Activated naive CD4-positive, alpha-beta T cell (primary cell): ENCODE measurements at places on chromosomes 13 and 19.

GRCh38 chr19:13002166-13002898 is 7.1 kb downstream of the NFIX start:
- DNase-seq: no peak

GRCh38 chr13:36841391-36841790 is 22.4 kb downstream of the RFXAP start:
- DNase-seq: no peak

- DNase-seq: no peak
Observed at GRCh38 chr19:43966079-43966694, 15.2 kb downstream of the ZNF221 start.

- DNase-seq: no peak
Observed at GRCh38 chr19:24029941-24030636, 56.9 kb upstream of the ZNF254 start.

DNA sequence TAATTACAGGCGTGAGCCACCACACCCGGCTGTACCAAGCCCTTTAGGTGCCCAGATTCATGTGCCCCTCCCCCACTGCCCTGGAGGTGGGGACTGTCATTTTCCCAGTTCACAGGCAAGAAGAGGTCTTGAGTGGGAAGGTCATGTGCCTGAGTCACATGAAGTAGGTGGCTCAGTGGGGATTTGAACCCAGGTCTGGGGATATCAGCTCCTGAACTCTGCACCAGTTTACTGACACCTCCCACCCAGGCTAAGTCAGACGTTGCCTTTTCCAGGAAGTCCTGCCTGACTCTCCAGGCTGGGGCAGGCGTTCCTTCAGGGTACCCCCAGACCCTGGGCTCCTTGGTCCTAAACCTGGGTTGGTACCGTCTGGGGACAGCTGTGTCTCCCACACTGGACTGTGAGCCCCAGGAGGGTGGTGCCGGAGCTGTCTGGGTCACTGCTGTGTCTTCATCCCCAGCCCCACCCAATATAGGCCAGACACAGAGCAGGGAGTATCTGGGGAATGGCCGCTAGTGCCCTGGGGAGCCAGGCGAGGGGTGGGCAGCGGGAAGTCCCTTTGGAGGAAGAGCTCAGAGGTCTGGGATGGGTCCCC is 8.6 kb downstream of the VASP start:
- no peak for DNase-seq

DNA sequence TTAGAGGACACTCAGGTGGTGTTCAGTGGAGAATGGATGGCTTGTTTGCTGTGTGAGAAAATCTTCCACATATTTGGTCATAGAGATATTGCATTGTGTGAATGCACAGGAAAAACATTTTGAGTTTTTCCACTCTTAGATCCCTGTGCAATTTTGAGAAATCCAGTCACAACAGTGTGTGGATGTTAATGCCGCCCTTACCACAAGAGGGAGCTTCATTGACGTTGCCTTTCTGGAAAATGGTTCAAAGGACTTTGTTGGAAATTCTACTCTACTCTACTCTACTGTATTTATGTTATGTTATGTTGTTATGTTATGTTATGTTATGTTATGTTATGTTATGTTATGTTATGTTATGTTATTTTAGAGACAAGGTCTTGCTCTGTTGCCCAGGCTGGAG is 13.4 kb downstream of the ZNF20 start:
- DNase-seq: no peak

DNA sequence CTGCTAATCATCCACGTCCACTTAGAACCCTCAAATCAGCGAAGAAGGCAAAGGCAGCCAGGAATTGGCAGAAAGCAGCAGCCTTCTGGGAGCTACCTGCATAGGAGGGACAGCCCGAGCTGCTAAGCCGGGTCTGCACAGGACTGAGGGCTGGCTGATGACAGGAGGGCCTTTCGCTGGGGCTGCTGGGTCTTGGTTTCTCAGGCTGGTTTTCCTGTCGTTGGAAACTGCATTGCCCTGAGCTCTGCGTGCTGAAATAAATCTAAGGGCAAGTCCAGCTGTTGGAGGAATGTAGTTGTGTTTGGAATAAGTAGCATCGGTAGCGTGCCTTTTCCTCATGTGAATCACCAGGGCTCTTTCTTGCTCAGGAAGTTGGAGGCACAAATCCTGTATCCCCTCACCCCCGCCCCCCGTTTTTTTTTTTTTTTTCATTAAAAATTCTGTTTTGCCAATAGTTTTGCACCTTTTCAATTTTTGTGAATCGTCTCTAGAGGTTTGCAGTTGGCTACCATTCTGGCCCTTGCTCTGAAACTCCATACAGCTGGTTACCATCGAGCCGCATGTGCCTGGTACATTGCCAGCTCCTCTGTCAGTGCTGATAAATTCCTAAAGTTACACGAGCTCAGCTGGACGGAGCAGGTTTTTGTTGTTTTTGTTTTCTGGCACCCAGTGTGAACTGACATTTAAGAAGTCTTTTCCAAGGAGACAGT is 193.9 kb upstream of the RNF113B start:
- no peak for DNase-seq

DNA sequence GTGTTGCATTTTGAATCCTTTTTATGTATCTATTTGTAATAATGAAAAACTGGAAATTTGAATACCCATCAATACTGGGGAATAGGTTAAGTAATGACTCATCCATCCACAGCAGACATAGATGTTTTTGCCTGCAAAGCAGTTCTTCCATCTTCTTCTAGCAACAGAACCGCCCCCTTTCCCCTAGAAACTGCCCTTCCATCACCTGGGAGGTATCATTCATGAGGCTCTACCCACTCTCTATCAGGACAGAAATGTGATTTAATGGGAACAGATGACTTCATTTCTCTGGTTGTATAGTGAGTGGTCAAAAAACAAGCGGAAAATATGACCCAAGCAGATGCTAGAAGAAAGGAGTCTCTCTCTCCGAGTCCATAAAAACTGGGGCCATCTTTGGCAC is 532.8 kb downstream of the UQCRFS1 start:
- no peak for DNase-seq
